ENCODE measurements at places on chromosomes 7 and 10.

DNA sequence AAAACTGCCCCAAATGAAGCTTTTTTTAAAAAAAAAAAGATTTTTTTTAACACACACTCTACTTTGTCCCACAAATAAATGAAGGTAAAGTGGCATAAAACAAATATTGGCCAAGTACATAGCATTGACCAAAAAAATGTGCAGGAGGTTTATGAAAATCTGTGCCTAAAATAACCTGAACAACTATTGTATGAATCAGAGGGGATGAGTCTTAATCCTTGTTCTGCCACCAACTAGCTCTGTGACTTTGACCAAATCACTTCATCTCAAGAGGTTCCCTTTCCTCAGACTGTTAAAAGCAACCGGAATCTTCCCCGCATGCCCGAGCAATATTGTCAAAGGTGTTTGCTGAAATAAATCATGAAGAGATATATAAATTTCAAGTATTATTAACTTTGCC lies 150.4 kb upstream of the NEBL start:
- DNase-seq: no peak

DNA sequence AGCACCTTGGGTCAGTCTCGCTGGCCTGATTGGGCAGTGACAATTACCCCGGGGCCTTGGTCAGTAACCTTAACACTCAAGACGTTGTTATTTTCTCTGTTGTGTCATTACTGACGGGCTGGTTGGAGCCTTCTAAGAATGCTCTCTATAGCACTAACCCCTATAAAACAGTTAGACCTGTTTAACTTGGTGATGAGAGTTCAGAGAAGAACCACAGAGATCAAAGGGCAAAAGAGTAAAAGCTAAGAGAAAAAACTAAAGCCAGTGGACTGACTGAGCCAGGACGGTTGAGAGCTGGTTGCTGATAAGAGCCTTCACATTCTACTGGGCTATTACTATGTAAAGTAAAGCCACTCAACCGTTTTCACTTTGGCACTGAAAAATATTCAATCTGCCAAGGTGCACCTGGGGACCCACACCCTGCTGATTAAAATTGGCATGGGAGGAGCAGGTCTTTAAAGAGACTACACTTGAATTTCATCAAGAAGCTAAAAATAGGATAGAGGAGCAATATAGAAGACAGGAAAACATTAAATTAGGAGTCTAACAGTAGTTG lies 13.6 kb upstream of the ITGB1 start:
- DNase-seq: no peak

DNA sequence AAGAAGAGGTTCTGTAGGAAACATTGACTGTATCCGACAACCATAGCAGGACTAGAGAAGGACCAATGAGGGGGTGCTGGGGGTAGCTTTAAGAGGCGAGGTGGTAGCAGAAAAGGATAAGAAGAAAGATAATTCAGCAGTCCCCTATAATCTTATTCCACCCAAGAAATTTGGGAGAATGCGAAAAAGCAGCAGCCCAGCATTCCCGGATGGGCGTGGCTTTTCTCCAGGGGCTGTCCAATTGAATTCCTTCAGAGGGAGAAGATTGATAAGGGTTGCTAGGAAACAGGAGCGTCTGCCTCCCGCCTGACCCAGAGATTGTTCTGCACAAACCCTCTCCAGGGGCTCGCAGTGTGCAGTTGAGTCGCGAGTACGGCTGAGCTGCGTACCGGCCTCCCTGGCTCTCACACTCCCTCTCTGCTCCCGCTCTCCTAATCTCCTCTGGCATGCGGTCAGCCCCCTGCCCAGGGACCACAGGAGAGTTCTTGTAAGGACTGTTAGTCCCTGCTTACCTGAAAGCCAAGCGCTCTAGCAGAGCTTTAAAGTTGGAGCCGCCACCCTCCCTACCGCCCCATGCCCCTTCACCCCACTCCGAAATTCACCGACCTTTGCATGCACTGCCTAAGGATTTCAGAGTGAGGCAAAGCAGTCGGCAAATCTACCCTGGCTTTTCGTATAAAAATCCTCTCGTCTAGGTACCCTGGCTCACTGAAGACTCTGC lies at the start of gene GRM3:
TSS of gene GRM3 (plus strand) at position 349 of the 721 bp plus-strand sequence. CDS start 121,237 bp downstream, outside the sequence.
- DNase-seq: peak; percentile 57

GRCh38 chr7:158031867-158032308 lies 555.7 kb downstream of the PTPRN2 start:
- DNase-seq: no peak

DNA sequence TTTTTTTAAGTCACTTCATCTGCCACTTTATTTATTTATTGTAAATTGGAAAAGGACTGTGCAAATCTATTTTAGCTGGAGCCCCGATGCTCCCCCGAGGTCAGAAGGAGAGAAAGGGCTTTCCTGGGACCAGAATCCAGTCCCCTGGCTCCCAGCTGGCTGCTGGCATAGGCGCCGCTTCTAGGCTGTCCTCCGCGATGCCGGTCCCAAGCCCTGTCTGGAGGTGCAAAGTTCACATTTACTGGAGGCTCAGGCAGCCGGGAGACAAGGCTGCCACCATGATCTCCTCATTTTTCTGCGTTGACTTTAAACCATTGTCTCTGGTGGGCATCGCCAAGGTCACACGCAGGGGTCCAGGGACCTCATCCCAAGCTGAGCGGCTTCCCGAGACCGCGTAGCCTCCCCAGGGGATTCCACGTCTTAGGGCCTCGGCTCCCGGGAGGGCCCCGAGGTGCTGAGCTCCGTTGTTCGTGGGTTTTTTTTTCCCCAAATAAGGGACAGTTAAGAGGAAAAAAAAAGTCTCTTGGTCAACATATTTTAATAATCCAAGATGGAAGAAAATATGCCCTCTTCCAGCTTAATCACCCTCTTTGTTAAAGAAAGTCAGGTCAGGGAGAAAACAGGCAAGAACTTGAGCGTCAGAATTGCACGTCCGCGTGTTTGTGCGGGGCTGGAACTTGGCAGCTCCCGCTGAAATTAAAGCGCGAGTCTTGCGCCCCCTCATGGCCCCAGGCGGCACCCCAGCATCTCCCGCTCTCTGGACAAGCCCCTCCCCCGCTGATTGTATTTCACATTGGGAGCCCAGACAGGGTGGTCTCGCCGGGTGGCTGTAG lies 11.9 kb downstream of the RGR start:
- no peak for DNase-seq
